Immature natural killer cell (primary cell): ENCODE measurements at places on chromosomes 1 and 21.

DNA sequence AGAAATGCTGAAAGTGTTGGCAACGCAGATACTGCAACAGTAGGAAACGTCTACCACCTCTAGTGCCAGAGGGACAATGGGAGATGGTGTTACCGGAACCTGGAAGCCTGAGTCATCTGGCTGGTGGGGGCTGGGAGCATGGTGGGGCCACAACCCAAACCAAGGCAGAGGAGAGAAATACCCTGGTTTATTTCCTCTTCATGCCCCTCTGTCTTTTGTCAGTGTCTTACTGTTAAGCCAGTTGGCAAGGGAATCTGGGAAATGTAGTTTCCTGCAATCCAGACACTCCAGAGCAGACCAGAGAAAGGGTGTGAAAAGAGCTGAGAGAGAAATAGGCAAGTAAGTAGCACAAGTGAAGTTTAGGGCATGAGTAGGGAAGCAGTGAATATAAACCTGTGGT, 14.8 kb downstream of the DNTTIP2 start:
- H3K27ac ChIP-seq, result no peak overlapping the region
- H3K27me3 ChIP-seq, result no peaks in the 10 kb centered on the region
- H3K4me3 ChIP-seq, result no peak overlapping the region

DNA sequence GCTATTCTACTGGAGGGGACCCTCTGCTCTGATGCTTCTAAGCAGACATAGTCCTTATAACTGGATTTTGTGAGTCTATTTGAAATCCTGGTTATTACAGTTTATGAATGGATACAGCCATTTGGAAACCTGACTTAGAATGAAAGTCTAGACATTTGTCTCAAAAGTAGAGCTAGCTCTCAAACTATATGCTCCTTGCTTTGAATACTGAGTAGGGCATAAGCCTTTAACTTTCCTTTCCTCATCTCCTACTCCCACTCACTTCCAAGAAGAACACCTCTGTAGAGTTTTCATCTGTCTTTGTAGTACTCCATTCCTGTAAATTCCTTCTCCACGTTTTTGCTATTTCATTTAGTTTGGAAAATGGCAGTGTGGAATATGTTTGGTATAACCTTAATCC, 9.0 kb upstream of the ARID1A start:
- no peak overlapping the region for H3K4me3 ChIP-seq
- no peak overlapping the region for H3K27ac ChIP-seq
- DNase-seq, result no peak
- no peaks in the 10 kb centered on the region for H3K36me3 ChIP-seq
- H3K4me1 ChIP-seq, result peaks cover under 1% of the 10 kb centered on the region
- H3K27me3 ChIP-seq, result no peaks in the 10 kb centered on the region

DNA sequence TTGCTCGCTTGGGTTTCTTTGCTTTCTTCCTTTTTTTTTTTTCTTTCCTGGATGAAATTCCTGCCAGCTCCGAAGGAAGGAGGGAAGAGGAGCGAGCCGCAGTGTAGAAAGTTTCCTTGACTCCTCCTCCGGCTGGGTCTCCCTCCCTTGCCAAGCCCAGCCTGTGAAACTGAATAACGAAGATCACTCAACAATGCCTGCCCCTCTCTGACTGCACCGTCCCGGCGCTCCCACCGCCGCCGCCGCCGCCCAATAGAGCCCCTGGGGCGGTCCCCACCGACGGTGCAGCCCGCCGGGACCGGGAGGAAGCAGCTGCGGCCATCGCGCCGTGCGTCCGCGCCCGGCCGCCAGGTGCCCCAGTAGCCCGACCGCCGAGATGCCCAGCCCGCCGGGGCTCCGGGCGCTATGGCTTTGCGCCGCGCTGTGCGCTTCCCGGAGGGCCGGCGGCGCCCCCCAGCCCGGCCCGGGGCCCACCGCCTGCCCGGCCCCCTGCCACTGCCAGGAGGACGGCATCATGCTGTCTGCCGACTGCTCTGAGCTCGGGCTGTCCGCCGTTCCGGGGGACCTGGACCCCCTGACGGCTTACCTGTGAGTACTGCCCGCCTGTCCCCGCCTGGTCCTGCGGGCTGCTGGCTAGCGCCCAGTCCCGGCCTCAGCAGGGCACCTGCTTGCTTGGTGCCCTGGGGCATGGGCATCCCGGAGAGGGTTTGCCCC, at the start of gene LGR6:
TSS of gene LGR6 (plus strand) at position 186 of the 714 bp plus-strand sequence. CDS start at position 377, 191 bp downstream.
- peaks cover 6% of the 10 kb centered on the region for H3K4me1 ChIP-seq
- H3K27me3 ChIP-seq, result peaks cover 18% of the 10 kb centered on the region
- DNase-seq, result no peak
- H3K36me3 ChIP-seq, result no peaks in the 10 kb centered on the region

DNA sequence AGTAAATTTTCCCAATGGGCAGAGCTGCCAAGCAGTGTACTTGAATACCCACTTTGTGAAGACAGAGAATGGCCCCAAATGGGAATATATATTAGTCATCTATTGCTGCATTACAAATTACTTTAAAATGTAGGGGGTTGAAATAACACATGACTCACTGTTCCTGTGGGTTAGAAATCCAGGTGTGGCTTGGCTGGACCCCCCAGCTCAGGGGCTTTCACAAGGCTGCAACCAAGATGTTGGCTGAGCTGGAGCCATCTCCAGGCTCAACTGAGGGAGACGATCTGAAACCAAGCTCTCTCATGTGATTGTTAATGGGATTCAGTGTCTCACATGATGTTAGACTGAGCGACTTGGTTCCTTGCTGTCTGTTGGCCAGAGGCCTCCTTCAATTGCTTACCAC, 33.4 kb upstream of the ARHGAP29 start:
- peaks cover 9% of the 10 kb centered on the region for H3K27me3 ChIP-seq
- no peaks in the 10 kb centered on the region for H3K4me1 ChIP-seq
- no peak overlapping the region for H3K27ac ChIP-seq

- H3K4me3 ChIP-seq, result no peak overlapping the region
- no peaks in the 10 kb centered on the region for H3K4me1 ChIP-seq
- H3K36me3 ChIP-seq, result no peaks in the 10 kb centered on the region
- no peak for DNase-seq
- peaks cover 10% of the 10 kb centered on the region for H3K27me3 ChIP-seq
- H3K27ac ChIP-seq, result no peak overlapping the region
These were observed 26.4 kb upstream of the IGSF3 start for GRCh38 chr1:116693759-116694480.

GRCh38 chr1:6547301-6547700, 7.0 kb downstream of the NOL9 start:
- H3K36me3 ChIP-seq, result peaks cover 17% of the 10 kb centered on the region
- H3K4me3 ChIP-seq, result no peak overlapping the region
- no peak overlapping the region for H3K27ac ChIP-seq
- no peaks in the 10 kb centered on the region for H3K27me3 ChIP-seq
- peaks cover 13% of the 10 kb centered on the region for H3K4me1 ChIP-seq

- DNase-seq, result no peak
- H3K36me3 ChIP-seq, result no peaks in the 10 kb centered on the region
- H3K4me1 ChIP-seq, result no peaks in the 10 kb centered on the region
- peaks cover 3% of the 10 kb centered on the region for H3K27me3 ChIP-seq
These were observed 16.5 kb upstream of the UTS2 start for GRCh38 chr1:7869136-7869920.

- no peaks in the 10 kb centered on the region for H3K27me3 ChIP-seq
- H3K4me1 ChIP-seq, result no peaks in the 10 kb centered on the region
- no peaks in the 10 kb centered on the region for H3K36me3 ChIP-seq
These were observed 398.3 kb downstream of the KCNT2 start for GRCh38 chr1:196209983-196210382.

DNA sequence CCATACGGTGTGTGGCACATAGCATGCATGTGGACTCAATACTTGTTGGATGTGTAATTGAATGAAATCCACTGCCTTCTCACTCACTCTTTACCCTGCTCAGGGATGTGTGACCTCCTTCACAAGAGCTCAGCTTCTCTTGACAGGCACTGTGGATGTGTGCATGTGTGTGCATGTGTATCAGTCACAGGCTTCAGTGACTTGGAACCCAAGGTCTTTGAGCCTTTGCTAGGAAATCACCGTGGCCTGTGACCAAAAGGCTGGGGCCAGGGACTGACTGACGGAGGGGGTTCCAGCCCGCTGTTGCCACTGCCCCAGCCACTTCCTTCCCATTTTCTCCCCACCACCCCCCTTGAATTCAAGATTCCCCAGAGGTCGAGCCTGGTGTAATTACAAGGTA, 144.4 kb upstream of the POU3F1 start:
- no peak overlapping the region for H3K4me3 ChIP-seq
- no peaks in the 10 kb centered on the region for H3K4me1 ChIP-seq
- no peak overlapping the region for H3K27ac ChIP-seq
- no peaks in the 10 kb centered on the region for H3K36me3 ChIP-seq

- no peaks in the 10 kb centered on the region for H3K36me3 ChIP-seq
- H3K4me3 ChIP-seq, result no peak overlapping the region
- DNase-seq, result no peak
- H3K4me1 ChIP-seq, result peaks cover 1% of the 10 kb centered on the region
- H3K27me3 ChIP-seq, result peaks cover 16% of the 10 kb centered on the region
These were observed 6.7 kb upstream of the KIF26B start for GRCh38 chr1:245148069-245148468.

GRCh38 chr1:219149953-219150352, 23.7 kb upstream of the LYPLAL1 start:
- DNase-seq, result no peak
- H3K27me3 ChIP-seq, result peaks cover 3% of the 10 kb centered on the region
- H3K36me3 ChIP-seq, result no peaks in the 10 kb centered on the region
- H3K4me1 ChIP-seq, result no peaks in the 10 kb centered on the region
- no peak overlapping the region for H3K4me3 ChIP-seq

DNA sequence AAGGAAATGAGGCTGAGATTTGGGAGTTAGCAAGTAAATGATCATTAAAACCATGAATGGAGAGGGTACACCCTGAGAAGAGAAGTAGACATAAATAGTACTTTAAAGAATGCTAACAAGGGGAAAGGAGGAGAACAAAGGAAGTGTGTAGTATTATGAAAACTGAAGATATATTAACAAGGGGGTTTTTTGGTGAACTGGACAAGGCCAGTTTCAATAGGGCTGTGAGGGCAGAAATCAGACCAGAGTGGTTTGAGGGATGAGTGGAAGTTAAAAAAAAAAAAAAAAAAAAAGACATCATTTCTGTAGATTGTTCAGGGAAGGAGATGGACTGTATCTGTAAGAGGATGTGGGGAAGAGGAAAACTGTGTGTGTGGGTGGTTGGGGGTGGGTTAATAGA, 137.1 kb downstream of the PLA2G4A start:
- no peak for DNase-seq
- no peaks in the 10 kb centered on the region for H3K27me3 ChIP-seq
- no peaks in the 10 kb centered on the region for H3K36me3 ChIP-seq
- H3K4me3 ChIP-seq, result no peak overlapping the region

DNA sequence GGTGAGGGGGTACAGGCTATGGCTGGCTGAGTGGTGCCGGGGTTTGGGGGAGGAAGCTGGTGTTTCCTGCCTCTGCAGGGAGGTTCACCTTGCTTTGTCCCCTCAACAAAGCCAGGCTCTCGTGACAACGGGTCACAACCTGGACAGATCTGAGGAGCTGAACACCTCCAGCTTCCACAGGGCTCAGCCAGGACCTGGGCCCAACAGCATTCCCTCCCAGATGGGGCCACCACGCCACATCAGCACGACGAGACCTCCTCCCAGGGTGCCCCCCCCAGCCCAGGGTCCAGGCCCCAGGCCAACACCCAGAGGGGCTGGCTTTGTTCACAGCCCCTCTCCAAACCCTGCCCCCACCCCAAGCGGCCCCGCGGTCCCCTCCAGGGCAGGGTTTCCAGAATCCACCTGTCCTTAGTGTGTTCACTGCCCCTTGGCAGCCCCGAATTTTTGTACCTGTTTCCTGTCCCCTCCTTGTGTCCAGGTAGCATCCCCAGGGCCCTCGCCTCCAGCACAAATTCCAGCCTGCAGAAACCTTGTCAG, 34.7 kb downstream of the UBE2G2 start:
- H3K36me3 ChIP-seq, result peaks cover 13% of the 10 kb centered on the region
- H3K27me3 ChIP-seq, result peaks cover 2% of the 10 kb centered on the region
- H3K4me1 ChIP-seq, result peaks cover 12% of the 10 kb centered on the region
- H3K4me3 ChIP-seq, result no peak overlapping the region
- no peak overlapping the region for H3K27ac ChIP-seq

- peak; percentile 35 for DNase-seq
- peaks cover 44% of the 10 kb centered on the region for H3K4me1 ChIP-seq
- peak overlapping the region; percentile 89 for H3K27ac ChIP-seq
- H3K4me3 ChIP-seq, result peak overlapping the region; percentile 84
These were observed 10.2 kb downstream of the ECE1 start for GRCh38 chr1:21280011-21280471.

DNA sequence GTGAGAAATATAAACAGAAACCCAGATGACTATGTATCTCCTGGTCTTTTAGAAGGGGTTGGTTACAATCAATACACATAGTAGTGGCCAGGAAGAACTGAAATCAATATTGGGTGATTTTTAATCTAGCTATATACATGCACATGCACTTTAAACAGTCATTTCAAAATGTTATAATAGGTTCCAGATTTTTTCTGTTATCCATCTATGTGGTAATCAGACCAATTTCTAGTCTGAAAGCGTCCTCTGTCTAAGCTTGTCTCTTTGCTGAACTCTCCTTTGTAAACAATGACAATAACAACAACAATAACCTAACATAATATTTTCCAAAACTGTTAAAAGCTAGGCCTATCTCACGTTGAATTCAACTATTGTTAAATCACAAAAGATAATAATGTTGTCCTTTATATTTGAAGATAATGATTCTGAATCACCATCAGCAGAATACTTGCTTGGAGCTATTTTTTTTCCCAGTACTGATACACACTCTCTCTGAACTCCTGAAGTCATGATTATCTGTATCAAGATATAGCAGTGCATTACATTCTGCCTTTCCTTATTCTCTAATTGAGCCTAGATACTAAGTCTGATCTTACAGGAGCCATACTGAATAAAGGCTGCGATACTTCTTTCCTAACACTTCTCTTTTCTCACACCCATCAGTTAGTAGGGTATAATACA, 496.8 kb upstream of the ZRANB2 start:
- H3K4me1 ChIP-seq, result no peaks in the 10 kb centered on the region
- H3K27me3 ChIP-seq, result peaks cover 4% of the 10 kb centered on the region
- no peaks in the 10 kb centered on the region for H3K36me3 ChIP-seq
- H3K27ac ChIP-seq, result no peak overlapping the region
- no peak overlapping the region for H3K4me3 ChIP-seq

- no peaks in the 10 kb centered on the region for H3K27me3 ChIP-seq
- no peak overlapping the region for H3K4me3 ChIP-seq
- H3K4me1 ChIP-seq, result no peaks in the 10 kb centered on the region
- H3K36me3 ChIP-seq, result no peaks in the 10 kb centered on the region
- no peak overlapping the region for H3K27ac ChIP-seq
These were observed 136.2 kb upstream of the TIAM1 start for GRCh38 chr21:31480228-31480627.

DNA sequence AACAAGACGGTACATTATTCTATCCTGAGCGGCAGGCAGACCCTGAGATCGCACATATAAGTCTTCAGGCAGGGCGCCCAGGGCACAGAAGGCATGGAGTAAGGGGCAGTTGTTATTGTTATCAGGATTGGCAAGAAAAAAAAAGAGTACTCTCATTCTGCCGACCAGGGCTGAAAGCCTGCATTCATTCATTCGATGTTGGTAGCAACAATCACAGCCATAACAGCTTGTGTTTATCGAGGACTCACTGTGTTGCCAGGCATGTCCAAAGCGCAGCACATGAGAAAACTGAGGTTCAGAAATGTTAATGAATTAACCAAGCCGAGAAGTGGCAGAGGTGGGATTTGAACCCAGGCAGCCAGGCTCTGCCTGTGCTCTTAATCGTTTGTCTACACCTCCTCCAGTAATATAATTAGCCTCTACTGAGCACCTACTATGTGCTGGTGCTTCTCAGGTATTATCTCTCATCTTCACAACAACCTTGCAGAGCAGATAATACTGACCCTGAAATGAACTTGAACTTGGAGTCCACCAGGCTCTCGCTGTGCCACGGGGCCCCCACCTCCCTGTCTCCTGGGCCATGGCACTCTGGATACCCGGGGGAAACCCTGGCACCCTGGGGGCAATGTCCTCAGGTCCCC, 56.2 kb downstream of the TAS1R2 start:
- no peaks in the 10 kb centered on the region for H3K4me1 ChIP-seq
- H3K27ac ChIP-seq, result no peak overlapping the region
- DNase-seq, result no peak
- no peak overlapping the region for H3K4me3 ChIP-seq
